ENCODE measurements at places on chromosomes 6 and 20.
A peak's percentile ranks its signal among the peaks of the same experiment; 100 is the strongest.

- no peak overlapping the region for H3K27ac ChIP-seq
- no peak for DNase-seq
- no peaks in the 10 kb centered on the region for H3K27me3 ChIP-seq
- H3K36me3 ChIP-seq: no peaks in the 10 kb centered on the region
- no peak overlapping the region for H3K4me3 ChIP-seq
Observed at GRCh38 chr6:3538536-3538935, 81.7 kb upstream of the SLC22A23 start.

DNA sequence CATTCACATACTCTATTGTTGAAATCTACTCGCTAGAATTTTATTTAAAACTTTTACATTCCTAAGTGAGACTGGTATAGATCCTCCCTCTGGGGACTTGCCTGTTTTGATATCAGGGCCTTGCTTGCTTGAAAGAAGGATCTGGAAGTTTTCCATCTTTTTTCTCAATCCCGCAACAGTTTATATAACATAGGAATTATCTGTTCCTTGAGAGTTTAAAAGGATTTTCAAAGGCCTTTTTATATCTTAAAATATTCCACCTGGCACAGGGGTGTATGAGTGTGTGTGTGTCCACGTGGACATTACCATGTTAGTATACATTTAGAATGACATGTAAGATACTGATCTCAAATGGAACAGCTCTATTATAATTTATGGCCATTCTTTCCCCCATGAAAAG, 96.3 kb downstream of the TRERF1 start:
- no peaks in the 10 kb centered on the region for H3K36me3 ChIP-seq
- no peak for DNase-seq
- no peaks in the 10 kb centered on the region for H3K27me3 ChIP-seq
- H3K4me1 ChIP-seq: no peaks in the 10 kb centered on the region
- no peak overlapping the region for H3K4me3 ChIP-seq
- H3K27ac ChIP-seq: no peak overlapping the region

- H3K4me3 ChIP-seq: no peak overlapping the region
- H3K4me1 ChIP-seq: no peaks in the 10 kb centered on the region
- no peak overlapping the region for H3K27ac ChIP-seq
- H3K36me3 ChIP-seq: no peaks in the 10 kb centered on the region
Observed at GRCh38 chr6:50264995-50265571, 215.4 kb upstream of the DEFB112 start.

DNA sequence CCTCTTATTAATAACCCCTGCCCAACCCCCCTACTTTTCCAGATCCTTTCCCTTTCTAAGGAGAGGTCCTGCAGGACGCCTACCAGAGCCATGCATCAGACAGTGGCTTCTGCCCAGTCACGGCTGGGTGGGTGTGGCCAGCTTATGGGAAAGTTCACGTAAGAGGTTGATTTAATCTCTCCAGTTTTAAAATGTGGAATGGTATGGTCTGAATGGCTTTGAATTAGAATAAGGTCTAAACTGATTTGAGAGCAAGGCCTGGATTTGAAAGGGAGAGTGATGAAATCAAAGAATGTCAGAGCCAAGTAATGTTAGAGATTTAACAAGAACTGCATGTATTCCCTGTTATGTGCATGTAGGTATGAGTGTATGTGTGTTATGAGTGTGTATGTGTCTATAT, 275.7 kb downstream of the PAX1 start:
- H3K4me3 ChIP-seq: no peak overlapping the region
- no peak for DNase-seq
- H3K4me1 ChIP-seq: no peaks in the 10 kb centered on the region
- H3K27me3 ChIP-seq: no peaks in the 10 kb centered on the region
- H3K36me3 ChIP-seq: no peaks in the 10 kb centered on the region

GRCh38 chr6:72382602-72383529, 239.0 kb upstream of the KCNQ5 start:
- no peaks in the 10 kb centered on the region for H3K4me1 ChIP-seq
- no peaks in the 10 kb centered on the region for H3K27me3 ChIP-seq
- no peak overlapping the region for H3K4me3 ChIP-seq
- no peak for DNase-seq
- no peak overlapping the region for H3K27ac ChIP-seq
- H3K36me3 ChIP-seq: no peaks in the 10 kb centered on the region

DNA sequence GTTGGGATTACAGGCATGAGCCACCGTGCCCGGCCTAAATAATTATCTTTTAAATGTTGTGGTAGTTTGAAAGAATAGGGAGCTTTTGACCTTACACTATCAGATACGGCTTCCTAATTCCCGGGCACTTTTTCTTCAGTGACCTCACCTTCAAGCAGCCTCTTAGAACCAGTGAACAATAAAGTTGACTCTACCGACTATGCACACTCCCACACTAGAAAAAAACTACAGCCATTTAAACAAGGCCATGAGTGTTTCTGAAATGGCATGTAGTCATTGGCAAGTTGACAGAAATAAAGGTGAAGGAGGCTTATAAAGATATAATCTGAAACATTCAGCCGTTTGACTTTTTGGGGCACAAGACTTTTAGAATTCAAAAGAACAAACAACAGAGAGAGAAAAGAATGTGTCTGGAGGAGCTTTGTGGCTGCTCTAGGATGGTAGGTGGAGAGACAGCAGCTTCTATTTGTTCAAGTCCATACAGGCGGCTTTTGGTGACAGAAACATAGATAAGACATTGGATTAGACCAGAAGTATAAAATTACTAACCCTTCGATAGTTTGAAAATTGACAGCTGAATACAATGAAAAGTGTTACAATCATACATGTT, 75.2 kb downstream of the GJA1 start:
- no peaks in the 10 kb centered on the region for H3K27me3 ChIP-seq
- 0 out of 2 replicates have a peak, but pooled peaks cover 5% of the 10 kb centered on the region for H3K4me1 ChIP-seq
- H3K36me3 ChIP-seq: no peaks in the 10 kb centered on the region
- DNase-seq: peak; percentile 2
- peak overlapping the region; percentile 15 for H3K27ac ChIP-seq
- H3K4me3 ChIP-seq: no peak overlapping the region

GRCh38 chr20:1287306-1287705, 21.2 kb downstream of the SNPH start:
- H3K27ac ChIP-seq: no peak overlapping the region
- DNase-seq: no peak
- no peaks in the 10 kb centered on the region for H3K4me1 ChIP-seq
- no peak overlapping the region for H3K4me3 ChIP-seq
- H3K27me3 ChIP-seq: 0 out of 2 replicates have a peak, but pooled peaks cover 2% of the 10 kb centered on the region
- no peaks in the 10 kb centered on the region for H3K36me3 ChIP-seq

- no peaks in the 10 kb centered on the region for H3K27me3 ChIP-seq
- H3K27ac ChIP-seq: no peak overlapping the region
- H3K4me3 ChIP-seq: no peak overlapping the region
- DNase-seq: no peak
- H3K4me1 ChIP-seq: no peaks in the 10 kb centered on the region
Observed at GRCh38 chr6:117956386-117956785, 49.3 kb downstream of the SLC35F1 start.

- no peak for DNase-seq
- no peaks in the 10 kb centered on the region for H3K27me3 ChIP-seq
Observed at GRCh38 chr6:138785980-138786379, 9.9 kb upstream of the ECT2L start.

DNA sequence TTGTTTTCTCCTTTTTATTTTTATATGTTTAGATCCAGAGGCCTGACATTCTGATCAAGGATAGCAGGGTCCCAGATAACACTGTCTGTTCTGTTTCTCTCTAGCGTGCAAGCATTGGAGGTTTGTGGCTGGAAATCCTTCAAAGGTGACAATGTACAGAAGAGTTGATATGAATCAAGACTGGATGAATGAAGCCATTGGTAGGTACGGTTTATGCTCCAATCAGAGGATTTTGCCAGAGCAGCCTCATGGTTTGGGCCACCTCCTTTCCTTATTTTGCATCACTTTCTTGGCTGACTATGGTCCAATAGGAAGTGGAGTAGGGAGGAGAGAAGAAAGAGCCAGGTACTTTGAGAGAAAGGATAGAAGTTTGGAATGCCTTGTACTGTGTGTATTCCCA, 484.8 kb upstream of the JAG1 start:
- H3K36me3 ChIP-seq: no peaks in the 10 kb centered on the region
- H3K27ac ChIP-seq: no peak overlapping the region
- no peak for DNase-seq
- H3K27me3 ChIP-seq: no peaks in the 10 kb centered on the region
- no peak overlapping the region for H3K4me3 ChIP-seq
- no peaks in the 10 kb centered on the region for H3K4me1 ChIP-seq

DNA sequence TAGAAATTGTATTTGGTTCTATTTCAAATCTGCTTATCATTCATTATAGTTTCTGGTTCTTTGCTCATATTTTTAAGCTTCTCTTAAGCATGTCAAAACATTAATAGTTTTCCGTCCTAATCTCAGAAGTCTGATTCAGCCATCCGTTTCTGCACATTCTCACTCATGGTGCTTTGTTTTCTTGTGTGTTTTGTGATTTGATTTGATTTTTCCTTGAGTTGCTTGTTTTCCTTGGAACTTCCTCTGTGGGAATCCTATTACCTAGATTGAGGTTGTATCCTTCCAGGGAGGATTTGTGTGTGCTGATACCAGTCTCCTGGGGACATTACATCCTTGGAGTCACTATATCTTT, 7.9 kb downstream of the SNX9 start:
- no peak overlapping the region for H3K27ac ChIP-seq
- no peak overlapping the region for H3K4me3 ChIP-seq
- no peaks in the 10 kb centered on the region for H3K27me3 ChIP-seq
- peaks cover 11% of the 10 kb centered on the region for H3K4me1 ChIP-seq

DNA sequence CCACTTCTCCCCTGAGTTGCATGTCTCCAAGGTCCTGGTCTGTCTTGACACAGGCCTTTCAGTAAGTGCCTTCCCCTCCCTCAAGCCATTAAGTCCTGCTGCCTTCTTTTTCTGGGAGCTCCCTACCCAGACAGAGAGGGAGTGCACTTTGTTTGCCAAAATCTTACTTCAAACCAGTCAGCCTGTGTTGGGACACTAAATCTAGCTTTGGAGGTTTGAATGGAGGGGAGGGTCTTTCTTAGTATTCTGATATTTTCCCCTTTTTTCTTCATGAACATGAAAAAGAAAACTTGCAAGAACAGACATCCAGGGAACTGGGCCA, 170.7 kb upstream of the PMEPA1 start:
- no peak overlapping the region for H3K4me3 ChIP-seq
- peak; percentile 23 for DNase-seq
- no peak overlapping the region for H3K27ac ChIP-seq
- H3K4me1 ChIP-seq: no peaks in the 10 kb centered on the region
- peaks cover 3% of the 10 kb centered on the region for H3K27me3 ChIP-seq

DNA sequence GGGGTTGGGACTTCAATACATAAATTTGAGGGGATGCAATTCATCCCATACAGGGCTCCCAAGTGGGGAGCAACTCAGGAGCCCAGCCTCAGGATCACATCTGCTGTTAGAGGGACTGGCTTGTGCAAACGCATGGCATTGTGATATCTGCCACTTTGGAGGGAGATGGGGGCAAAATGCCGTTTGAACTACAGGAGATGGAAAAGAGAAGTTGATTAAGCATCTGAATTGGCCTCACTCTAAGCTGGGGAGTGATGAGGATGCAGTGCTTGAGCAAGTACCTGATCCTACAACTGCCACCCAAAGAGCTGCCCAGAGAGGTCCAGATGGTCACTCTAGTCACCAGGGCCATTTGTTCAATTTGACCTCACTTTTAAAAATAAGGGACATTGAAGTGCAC, 2.0 kb downstream of the LY86 start:
- no peak for DNase-seq
- no peaks in the 10 kb centered on the region for H3K36me3 ChIP-seq
- no peaks in the 10 kb centered on the region for H3K27me3 ChIP-seq

DNA sequence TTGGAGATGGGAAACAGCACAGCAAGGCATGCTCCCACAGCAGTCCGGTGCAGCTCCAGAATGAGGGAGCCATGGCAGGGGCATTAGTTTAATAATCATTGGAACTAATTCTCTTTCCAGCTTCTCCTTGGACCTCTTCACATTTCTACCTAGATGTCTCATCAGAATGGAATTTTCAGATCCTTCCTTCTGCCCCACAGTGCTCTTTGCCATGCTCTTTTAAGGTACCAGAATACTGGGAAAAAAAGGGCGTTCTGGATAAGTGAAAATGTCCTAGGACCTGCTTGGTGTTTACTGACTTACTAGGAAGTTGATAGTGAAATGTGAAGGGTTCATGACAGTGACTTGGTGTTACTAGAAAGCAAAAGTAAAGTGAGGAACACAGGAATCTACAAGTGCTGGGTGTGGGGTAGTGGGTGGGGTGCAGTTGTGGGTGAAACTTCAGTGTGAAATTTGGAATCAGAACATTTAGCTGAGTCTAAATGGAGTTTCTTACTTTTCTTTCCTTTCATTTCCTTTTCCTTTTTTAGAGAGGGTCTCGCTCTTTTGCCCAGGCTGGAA, 207.1 kb downstream of the ARID1B start:
- H3K27ac ChIP-seq: no peak overlapping the region
- H3K36me3 ChIP-seq: no peaks in the 10 kb centered on the region
- H3K4me1 ChIP-seq: peaks cover 22% of the 10 kb centered on the region
- H3K27me3 ChIP-seq: no peaks in the 10 kb centered on the region

DNA sequence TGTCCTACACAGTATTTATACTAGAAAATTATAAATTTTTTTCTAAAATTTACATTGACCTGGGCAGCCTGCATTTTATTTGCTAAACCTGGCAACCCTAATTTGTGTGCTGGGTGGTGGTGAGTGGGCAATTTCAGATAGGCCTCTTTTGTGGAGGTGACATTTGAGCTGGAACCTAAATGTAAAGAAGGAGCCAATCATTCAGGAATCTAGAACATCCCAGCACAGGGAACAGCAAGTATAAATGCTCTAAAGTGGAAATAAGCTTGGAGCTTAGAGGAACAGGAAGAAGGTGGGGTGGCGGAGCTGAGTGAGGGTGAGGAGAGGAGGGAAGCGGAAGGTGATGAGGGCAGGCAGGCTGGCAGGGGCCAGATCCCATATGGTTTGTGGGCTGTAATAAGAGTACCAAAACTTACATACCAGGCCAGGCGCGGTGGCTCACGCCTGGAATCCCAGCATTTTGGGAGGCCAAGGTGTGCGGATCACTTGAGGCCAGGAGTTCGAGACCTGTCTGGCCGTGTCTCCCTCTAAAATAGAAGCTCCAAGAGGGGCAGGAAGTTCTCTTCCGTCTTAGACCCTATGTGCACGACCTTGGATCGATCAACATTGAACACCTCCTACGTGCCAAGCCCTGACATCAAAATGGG, 549 bp upstream of the CSE1L start:
- H3K27ac ChIP-seq: peak overlapping the region; percentile 100
- no peak for DNase-seq
- no peaks in the 10 kb centered on the region for H3K36me3 ChIP-seq
- H3K27me3 ChIP-seq: no peaks in the 10 kb centered on the region
- peak overlapping the region; percentile 83 for H3K4me3 ChIP-seq

All from Caco-2 (cell line).